ENCODE measurements at places on chromosomes 5 and 9.

DNA sequence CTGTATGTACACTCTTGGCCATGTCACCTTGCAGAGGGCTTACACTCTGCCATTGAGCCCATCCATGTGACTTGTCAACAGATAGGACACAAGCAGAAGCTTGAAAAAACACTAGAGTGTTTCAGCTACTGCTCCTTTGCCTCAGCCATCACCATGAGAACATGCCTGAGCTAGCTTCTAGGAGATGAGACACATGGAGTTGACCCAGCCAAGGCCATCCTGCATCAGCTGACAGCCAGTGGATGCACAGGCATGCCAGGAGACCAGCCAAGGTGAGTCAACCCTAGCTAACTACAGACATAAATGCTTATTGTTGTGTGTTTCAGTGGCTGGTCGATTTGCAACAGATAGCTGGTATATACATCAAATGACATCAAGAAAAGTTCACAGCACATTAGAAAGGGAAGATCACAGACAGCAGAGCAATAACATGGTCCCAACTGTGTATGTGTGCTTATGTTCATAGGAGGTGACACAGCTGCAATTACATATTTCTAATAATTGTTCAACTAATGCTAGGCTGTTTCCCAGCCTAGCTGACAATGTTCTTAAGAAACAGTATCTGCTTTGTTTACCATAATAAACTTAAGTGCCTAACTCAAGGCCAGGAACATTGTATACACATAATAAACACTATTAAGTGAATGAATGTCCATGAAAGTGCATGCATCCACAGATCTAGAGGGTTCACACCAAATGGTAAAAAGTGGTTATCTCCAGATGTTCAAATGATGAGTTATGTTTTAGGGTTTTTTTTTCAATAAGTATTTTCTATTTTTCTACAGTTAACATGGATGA is 105.7 kb downstream of the SPOCK1 start:
- DNase-seq: no peak

GRCh38 chr5:72151646-72152045 is 44.4 kb downstream of the MAP1B start:
- no peak for DNase-seq

- DNase-seq: no peak
These were observed 194.9 kb downstream of the C9orf152 start for GRCh38 chr9:110013064-110013463.

DNA sequence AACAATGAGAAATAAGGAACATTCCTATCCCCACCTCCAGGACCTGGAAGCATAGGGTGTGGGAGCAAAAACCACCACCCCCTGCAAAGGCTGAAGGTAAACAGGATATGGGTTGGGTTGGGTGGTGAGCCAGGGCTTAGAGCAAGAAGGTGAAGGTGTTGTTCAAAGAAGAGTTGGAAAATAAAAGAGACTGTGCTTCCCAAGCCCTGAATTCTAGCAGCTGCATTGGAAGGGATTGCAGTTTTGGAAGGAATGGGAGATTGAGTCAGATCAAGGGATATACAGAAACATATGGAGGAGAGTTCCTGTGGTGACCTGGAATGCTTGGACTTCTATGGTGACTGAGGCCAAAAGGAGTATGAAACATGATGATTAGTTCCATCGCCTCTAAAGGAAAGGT is 24.7 kb upstream of the MTAP start:
- DNase-seq: no peak

DNA sequence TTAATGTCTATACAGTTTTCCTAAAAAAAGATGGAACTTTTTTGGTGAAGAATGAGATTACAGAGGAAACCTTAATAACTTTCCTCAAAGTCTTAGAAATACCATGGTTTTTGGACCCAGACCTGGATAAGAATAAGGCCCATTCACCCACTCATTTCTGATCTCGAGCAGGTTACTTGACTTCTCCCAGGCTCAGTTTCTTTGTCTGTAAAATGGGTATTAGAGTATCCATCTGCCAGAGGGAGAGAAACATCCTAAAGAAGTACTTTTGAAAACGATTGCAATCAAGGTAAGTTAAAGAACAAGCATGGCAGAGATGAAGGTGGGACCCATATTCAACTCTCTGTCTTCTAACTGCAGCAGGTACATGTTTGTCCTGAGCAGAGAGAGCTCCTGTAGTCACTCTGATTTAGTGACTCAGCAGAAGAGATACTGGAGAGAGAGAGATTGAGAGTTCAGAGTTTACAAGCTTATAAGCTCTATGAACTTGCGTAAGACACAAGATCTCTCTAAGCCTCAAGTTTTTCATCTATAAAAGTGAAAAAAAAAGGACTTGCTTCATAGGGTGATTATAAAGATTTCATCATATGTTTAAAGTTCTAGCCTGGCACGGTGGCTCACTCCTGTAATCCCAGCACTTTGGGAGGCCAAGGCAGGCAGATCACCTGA is 379.4 kb upstream of the SGCD start:
- no peak for DNase-seq

DNA sequence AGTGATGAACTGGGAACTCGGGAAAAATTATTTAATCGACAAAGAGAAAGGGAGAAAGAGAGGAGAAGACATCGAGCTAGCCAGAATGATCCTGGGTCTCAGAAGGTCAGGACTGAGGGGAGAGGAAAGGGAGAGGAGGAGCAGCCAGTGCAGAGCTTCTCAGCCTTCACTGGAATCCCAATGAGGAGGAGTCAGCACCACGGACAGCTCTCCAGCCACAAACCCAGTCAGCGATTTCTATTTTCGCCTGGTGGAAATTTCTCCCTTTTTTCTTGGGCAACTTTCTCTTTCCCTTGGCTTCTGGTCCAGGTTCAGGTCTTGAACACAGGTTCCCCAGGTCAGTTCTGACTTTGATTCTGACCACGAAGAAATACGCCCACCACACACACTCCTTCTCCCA is 1.6 kb upstream of the BRINP1 start:
- DNase-seq: no peak

DNA sequence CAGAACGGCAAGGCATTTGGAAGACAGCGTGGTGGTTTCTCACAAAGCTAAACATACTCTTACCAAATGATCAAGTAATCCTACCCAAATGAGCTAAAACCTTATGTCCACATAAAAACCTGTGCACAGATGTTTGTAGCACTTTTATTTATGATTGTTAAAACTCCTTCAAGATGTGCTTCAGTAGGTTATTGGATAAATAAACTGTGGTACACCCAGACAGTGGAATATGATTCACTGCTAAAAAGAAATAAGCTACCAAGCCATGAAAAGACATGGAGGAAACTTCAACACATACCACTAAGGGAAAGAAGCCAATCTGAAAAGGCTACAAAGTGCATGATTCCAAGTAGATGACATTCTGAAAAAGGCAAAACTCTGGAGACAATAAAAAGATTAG is 94.2 kb downstream of the FOXD1 start:
- no peak for DNase-seq

GRCh38 chr5:119190470-119191095 is 119.7 kb downstream of the DMXL1 start:
- DNase-seq: no peak

- no peak for DNase-seq
These were observed 179.2 kb downstream of the HSPA4 start for GRCh38 chr5:133230823-133231578.

GRCh38 chr9:114313186-114313585 is 9.7 kb upstream of the ORM1 start:
- DNase-seq: no peak

DNA sequence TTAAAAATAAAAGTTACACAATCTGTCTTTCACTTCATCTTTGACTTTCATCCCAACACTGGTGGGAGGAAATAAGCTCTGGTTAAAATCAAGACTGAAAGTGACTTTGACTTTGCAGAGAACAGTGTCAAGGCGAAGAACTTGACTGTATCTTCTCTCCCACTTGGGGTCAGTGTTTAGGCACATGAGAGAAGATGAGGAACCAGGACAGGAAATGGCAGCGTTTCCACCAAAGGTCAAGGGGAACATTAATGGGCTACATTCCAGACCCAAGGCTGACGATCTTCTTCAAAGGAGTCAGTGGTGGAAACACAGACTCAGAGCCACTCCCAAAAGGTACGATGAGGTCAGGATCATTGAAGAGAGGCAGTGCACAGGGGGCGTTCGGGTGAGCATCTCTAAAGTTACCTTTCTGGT is 409.5 kb downstream of the ARHGEF28 start:
- no peak for DNase-seq

GRCh38 chr9:573691-574410 is 267.6 kb upstream of the DMRT1 start:
- DNase-seq: no peak

DNA sequence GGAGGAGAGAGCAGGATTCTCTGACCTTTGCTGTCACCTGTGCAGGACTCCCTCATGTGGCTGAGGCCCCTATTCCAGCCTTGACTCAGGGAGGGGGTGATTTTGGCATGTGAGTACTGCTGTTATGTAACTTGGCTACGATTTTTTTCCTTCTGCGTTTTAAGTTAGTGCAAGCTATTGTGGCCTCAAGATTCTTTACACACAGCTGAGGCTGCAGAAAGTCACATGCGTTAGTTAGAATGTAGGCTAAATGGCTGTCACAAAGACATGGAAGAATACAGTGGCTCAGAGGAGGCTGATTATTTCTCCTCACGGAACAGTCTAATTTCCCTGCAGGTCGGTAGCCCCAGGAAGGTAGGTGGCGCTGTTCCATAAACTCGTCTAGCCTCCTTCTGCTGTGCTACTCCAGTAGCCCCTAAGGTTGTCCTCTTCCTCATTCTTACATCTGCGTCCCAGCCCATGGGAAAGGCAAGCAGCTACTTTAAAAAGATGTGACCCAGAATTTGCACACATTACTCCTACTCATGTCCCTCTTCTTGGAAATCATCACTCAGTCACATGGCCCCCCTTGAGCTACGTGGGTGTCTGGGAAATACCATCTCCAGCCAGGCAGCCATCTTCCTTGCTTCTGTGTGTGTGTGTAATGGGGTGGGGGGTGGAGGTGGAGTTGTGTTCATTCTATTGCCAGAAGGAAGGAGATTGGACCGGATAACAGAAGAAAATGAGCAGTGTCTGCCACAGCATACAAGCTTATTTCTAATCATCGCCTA is 486.6 kb downstream of the CCDC171 start:
- no peak for DNase-seq

- no peak for DNase-seq
These were observed at the start of gene ZNF608 for GRCh38 chr5:124745928-124746915. ZNF608 (minus strand) TSS chr5:124746639; CDS start chr5:124744989, 1,650 bp downstream.

DNA sequence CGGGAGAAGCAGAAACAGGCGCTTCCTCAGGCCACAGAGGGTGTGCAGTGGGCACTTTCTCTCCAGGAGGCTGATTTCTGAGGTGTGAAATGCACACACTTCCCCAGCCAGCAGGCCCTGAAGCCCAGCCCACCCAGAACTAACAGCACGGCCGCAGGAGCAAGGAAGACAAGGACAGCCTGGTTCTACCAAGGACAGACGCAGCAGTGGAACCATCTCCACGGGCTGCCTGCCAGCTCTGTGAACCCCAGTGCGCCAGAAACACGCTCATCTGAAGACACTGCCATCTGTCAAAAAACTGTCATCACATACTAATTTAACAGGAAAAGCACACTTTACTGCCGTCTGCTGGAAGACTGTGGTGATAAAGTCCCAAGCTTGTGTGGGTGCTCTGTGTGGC is 40.7 kb downstream of the MAPK9 start:
- no peak for DNase-seq

GRCh38 chr9:137227054-137227852 is at the start of gene RNF224:
RNF224 (plus strand) TSS chr9:137227502; CDS start chr9:137228336, 834 bp downstream.
- DNase-seq: peak; percentile 70

- DNase-seq: no peak
These were observed 132.1 kb downstream of the AP3B1 start for GRCh38 chr5:78162253-78162862.

DNA sequence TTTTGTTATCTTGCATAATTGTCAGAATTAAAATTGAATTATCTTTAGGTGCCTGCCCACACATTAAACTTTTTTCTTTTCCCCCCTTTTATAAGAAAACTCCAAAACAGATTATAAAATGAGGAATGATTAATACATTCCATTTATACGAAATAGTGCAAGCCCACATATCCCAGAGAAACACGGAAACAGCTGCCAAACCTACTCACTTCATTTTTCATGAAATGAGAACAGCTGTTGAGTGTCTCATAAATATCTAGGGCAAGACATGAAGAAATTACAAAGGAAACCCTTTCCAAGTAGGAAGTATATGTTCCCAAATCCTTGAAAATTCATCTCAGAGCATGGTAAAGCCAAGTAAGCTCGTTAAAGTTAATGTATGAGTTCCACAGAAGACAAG is 459.4 kb upstream of the NMUR2 start:
- DNase-seq: no peak

DNA sequence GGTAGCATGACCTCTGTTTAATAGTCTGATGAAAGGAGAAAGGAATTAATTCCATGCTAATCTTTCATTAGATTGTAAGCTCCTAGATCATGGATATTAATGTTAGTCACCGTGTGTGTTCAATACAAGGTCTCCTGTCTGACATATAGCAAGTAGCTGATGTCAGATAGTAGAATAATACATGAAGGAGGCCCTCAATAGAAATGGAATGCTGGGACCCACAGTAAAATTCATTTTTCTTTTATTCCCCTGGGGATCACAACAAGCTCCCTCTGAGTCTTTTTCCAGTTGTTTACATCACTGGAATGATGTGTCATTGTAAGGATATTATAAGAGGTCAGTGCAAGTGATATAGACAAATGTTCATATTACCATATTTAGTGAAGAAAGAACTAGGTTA is 240.3 kb upstream of the TRPC7 start:
- DNase-seq: no peak

All from stimulated activated CD8-positive, alpha-beta memory T cell treated with anti-CD3 and anti-CD28 coated beads, Interleukin-15, amount 100 ng/mL, for 1 hour (primary cell).